ENCODE measurements at places on chromosomes 1 and 21.
A peak's percentile ranks its signal among the peaks of the same experiment; 100 is the strongest.

DNA sequence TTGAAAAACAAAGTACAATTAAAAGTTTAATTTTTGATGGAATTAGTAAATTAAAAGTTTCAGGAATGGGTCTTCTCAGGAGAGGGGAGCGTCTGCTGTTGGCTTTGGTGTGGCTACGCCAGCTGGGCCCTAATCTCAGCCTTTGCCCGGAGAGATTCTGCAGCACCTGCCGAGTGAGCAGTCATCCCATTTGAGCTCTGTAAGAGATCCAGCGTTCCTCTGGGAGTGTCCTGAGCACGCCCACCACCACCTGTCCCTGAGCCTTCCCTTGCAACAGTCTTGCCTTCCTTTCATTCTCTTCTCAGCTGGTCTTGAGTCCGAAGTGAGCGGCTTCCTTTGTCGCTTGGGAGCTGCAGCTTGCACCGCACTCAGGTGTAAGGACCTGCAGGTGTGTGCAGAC, 263.1 kb downstream of the CAMTA1 start:
- DNase-seq = no peak

- DNase-seq = no peak
Measured at GRCh38 chr1:37259019-37259418, 215.4 kb upstream of the ZC3H12A start.

GRCh38 chr1:78586572-78586971, 33.7 kb upstream of the IFI44L start:
- DNase-seq = no peak

GRCh38 chr21:15730484-15731242, 881 bp downstream of the USP25 start:
- DNase-seq = no peak

- no peak for DNase-seq
Measured at GRCh38 chr1:246932366-246932700, 585 bp upstream of the AHCTF1 start.

- DNase-seq = no peak
Measured at GRCh38 chr1:109980324-109981003, 4.1 kb upstream of the AHCYL1 start.

GRCh38 chr1:154425172-154425571, 20.0 kb downstream of the IL6R start:
- DNase-seq = no peak

DNA sequence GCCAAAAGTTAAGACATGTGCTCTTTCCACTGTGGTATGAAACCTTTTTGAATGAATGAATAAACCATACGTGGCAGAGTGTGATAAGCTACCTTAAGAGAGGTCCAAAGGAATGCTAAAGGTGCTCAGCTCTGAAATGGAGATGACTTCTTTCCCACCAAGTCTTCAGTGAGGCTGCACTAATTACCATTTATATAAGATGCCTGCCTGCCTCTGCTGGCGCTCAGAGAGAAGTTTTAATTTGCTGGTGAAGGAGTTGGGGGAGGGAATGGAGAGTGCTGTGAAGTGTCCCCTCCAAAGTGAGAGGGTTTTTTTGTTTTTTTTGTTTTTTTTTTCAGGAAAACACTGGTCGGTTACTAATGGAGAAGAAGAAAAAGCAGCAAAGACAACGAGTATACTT, 559.0 kb downstream of the OMA1 start:
- DNase-seq = no peak

- DNase-seq = peak; percentile 51
Measured at GRCh38 chr21:38505654-38506523, 7.6 kb upstream of the ERG start.

GRCh38 chr1:9181176-9181906, 52.4 kb upstream of the GPR157 start:
- peak; percentile 78 for DNase-seq

- DNase-seq = no peak
Measured at GRCh38 chr21:34519016-34519415, 7.0 kb upstream of the KCNE1 start.

- no peak for DNase-seq
Measured at GRCh38 chr1:224528900-224529299, 87.2 kb upstream of the CNIH3 start.

DNA sequence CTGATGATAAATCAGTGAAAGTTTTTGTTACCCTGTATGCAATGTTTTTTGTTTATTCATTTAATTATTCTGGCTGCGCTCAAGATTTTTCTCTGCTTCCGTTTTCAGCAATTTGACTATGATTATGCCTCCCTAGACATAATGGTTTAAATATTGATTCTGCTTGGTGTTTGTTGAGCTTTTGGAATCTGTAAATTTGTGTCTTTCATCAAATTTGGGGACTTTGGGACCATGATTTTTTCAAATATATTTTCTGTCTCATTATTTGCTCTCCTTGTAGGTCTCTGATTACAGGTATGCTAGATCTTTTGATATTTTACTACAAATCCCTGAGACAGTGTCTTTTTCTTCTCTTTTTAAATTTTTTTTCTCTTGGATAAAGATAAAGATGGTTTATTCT, 92.1 kb downstream of the CACHD1 start:
- no peak for DNase-seq

DNA sequence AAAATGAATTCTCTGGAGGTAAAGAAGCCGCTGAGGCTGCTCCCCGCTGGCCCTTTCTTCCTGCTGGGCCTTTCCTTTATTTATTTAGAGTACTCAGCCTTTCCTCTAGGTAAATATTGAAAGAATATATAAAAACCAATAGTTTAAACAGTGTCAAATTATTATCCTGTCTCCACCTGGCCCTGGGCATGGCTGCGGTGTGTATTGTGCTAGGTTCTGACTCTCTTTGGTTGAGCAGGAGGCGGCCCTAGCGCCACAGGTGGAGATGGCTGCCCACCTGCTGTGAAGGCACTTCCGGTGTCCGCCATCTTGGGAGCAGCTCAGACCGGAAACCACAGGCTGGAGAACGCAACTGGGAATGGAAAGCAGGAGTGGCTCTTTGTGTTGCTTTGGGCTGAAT, 29.0 kb upstream of the CLDN14 start:
- no peak for DNase-seq

- no peak for DNase-seq
Measured at GRCh38 chr21:36783612-36784374, 84.9 kb downstream of the SIM2 start.

- DNase-seq = peak; percentile 98
Measured at GRCh38 chr1:89994805-89995597, at the start of gene ZNF326. TSS of gene ZNF326 (plus strand) at chr1:89995110. CDS start at chr1:89995258, 148 bp downstream.

GRCh38 chr1:74946388-74946787, 187.8 kb upstream of the LHX8 start:
- DNase-seq = no peak

GRCh38 chr1:156625436-156626078, 6.3 kb downstream of the HAPLN2 start:
- DNase-seq = peak; percentile 66

DNA sequence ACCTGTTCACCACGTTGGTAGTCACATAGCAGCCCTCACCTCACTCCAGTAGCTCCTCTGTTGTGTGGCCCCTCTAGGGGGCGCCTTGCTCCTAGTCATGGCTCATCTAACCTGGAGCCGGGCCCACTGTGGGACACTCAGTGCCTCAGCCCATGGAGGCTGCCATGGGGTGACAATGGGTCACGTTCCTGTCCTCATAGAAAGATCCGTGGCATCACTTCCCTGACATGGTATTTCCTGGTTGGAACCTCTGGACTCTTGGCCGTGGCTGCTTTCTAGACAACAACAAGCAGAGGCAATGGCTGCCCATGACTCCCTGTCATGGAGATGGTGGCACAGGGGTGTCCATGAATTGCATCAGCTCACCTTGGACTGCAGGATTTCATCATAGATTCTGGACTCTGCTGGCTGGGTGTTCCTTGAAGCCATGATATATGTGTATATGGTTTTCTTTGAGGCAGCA, 27.5 kb upstream of the SLAMF6 start:
- peak; percentile 60 for DNase-seq

- DNase-seq = no peak
Measured at GRCh38 chr1:116832308-116832931, 77.3 kb upstream of the PTGFRN start.

DNA sequence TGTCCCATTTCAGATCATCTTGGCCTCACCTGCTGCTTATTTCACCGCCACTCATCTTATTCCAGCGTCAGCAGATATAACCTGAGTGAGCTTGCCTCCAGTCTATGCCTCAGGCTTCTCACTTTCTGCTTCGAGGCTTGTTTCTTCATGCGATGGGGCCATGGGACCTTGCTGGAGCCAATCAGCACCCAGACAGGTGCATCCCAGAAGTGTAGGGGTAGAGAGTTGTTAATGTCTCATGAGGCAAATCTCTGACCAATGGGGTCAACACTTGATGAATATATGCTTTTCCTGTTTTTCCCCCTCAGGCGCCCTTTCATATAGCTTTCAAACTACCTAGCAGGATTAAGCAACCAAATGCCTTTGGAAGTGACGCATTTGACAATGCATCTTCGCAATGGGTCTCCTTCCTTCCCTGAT, 935 bp upstream of the YIPF1 start:
- DNase-seq = no peak

DNA sequence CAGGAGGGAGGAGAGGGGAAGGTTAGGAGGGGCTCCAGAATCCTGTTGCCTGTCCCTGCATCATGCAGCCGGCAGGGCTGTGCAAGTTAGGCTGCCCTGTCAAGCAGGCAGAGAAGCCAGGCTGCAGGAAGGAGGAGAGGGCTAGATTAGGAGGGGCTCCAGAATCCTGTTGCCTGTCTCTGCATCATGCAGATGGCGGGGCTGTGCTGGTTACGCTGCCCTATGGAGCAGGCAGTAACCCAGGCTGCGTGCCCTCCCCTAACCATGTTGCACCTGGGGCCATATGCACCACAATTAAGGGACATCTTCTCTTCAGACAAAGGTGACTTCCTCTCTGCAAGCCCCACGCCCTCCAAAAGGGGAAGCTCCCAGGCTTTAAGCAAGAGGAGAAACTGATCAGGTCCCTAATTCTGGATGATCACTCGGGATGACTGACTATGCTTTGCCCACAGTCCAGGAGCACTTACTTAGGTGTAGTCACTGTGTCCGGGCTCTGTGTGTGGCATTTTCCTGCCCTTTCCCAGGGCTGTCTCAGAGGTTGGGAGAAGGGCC, 457.4 kb downstream of the SETD4 start:
- no peak for DNase-seq

DNA sequence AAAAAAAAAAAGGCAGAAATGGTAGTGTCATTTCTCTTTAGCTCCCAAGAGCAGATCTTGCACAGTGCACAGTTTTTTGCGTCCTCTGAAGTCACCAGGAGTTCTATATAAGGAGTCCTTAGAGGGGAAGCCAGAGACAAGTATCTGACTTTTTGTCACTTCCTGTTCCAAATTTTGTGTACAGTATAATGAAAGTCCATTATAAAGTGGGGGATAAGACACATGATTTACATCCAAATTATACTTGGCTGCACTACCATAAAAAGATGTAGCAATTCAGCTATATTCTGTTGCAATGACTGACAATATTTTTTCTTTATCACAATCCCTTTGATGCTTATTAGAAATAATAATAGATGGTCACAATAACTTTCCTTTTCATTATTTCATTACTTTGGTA, 1276.9 kb upstream of the ADGRL2 start:
- no peak for DNase-seq

DNA sequence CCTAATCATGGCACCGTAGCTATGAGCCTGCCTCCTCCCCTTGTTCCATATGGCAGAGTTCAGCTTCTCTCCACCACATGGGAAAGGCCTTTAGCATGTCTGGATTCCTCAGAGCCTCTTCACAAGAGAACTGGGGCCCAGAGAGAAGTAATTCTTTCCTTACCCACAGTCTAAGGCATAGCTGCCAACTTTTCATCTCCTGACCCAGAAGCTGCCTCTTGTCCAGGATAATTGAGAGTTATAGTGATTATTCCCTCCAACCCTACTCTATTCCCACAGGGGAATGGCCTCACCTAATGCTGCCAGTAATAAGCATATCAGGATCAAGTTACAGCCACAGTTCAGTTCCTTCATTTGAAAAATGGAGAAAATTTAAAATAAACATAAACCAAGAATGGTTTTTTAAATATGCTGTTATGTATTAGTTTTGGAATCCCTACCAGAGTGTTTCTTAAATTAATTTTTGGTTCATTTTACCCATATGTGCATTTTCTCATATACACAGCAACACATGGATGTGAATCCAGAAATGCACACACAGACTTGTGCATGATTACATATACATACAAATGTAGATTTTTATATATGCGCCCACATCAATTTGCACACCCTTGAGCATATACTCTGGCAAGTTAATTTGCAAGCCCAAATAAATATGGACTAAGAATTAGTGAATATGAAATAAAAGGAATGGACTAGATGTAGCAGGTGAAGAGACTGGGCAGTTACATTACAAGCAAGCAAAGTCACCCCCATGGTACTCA, 63.9 kb upstream of the WARS2 start:
- no peak for DNase-seq

- DNase-seq = no peak
Measured at GRCh38 chr1:163785868-163786405, 464.2 kb downstream of the NUF2 start.

DNA sequence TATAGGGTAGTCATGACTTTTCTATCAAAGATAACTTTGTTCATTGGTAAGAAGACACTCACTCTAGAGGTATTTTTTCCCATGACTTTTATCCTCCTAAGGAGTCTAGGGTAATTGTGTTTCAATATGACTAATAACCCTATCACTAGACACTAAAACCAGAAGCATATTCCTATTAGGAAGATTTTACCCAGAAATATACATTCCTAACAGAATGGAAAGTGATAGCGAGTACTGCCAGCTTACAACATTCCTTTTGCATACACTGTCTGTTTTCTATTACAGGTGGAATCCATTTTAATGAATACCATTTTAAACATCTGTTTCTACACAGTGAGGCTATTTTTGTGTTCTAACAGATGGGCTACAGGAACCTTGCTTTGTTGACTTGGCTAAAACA, 31.4 kb upstream of the C1orf185 start:
- no peak for DNase-seq

All from activated CD4-positive, alpha-beta T cell treated with anti-CD3 and anti-CD28 coated beads, Interleukin-2, Interleukin-6, amounts not matched to agents 100 ng/mL and 50 ng/mL, durations not matched to agents 16 hours and 8 hours (primary cell).